ENCODE measurements at places on chromosomes 13 and 19. TPM values are rescaled to one million over a fixed set of nuclear protein-coding genes. Genes with fewer than 3 reads are reported as not detected.

GRCh38 chr13:76769271-76769791 is 116.9 kb downstream of the KCTD12 start:
- H3K27me3 ChIP-seq, result no peaks in the 10 kb centered on the region
- no peak overlapping the region for H3K4me3 ChIP-seq

CLDND2 gene
- not detected for total RNA-seq

DNA sequence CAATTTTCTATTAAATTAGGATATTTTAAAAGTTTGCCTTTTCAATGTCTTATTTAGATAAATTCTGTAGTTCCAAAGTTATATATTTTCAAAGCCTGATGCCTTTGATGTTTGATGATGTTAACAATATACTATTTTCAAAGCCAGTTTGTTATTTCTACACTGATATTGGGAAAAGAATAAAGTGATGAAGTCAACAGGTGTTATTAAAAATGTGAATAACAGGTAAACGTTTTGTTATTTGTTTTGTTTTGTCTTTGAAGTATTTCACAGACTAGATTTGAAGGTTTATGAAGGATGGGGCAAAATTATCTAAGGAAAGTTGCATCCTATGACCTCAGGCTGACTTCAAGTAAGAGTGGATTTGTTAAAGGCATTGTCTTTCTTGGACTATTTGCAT is 33.1 kb upstream of the ZNF420 start:
- DNase-seq, result no peak
- no peak overlapping the region for H3K4me3 ChIP-seq
- H3K27me3 ChIP-seq, result no peaks in the 10 kb centered on the region

KIR3DL1 gene
- not detected for total RNA-seq

- H3K4me3 ChIP-seq, result no peak overlapping the region
- no peak for DNase-seq
- H3K27me3 ChIP-seq, result no peaks in the 10 kb centered on the region
- no peaks in the 10 kb centered on the region for H3K4me1 ChIP-seq
These were observed 114.4 kb downstream of the TNFRSF19 start for GRCh38 chr13:23684647-23685046.

GRCh38 chr13:40438999-40439797 is 227.2 kb downstream of the FOXO1 start:
- peaks cover 22% of the 10 kb centered on the region for H3K4me1 ChIP-seq
- no peaks in the 10 kb centered on the region for H3K27me3 ChIP-seq
- H3K27ac ChIP-seq, result peak overlapping the region; percentile 62
- DNase-seq, result no peak

DNA sequence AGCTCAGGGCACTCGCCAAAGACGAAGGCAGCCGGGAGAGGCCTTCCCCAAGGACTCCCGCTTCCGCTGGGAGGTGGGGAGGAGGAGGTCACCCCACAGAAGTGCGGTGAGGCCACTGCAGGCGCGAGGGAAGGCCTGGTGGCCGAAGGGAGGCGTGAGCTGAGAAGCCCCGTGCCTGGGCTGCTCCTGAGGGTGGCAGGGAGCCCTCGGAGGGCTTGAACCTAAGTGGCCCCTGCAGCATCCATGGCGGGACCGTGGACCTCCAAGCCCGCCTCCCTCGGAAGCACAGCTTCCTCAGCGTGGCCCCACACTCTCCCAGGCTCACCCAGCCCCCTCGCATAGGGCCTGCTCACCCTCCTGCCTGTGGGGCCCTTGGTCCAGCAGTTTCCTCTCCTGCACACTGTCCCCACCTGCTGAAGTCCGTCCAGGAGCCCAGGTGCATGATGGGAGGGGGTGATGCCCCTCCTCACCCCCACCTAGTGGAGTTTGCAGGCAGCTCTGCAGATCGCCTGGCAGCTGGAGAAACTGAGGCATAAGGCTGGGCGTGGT is 25.9 kb downstream of the EFNA2 start:
- peaks cover 6% of the 10 kb centered on the region for H3K27me3 ChIP-seq
- no peak overlapping the region for H3K4me3 ChIP-seq
- H3K36me3 ChIP-seq, result no peaks in the 10 kb centered on the region

KANK3 gene
- 27.7 TPM for total RNA-seq

All from upper lobe of left lung (tissue), 6 donors.